ENCODE measurements at places on chromosomes 3 and 15.

DNA sequence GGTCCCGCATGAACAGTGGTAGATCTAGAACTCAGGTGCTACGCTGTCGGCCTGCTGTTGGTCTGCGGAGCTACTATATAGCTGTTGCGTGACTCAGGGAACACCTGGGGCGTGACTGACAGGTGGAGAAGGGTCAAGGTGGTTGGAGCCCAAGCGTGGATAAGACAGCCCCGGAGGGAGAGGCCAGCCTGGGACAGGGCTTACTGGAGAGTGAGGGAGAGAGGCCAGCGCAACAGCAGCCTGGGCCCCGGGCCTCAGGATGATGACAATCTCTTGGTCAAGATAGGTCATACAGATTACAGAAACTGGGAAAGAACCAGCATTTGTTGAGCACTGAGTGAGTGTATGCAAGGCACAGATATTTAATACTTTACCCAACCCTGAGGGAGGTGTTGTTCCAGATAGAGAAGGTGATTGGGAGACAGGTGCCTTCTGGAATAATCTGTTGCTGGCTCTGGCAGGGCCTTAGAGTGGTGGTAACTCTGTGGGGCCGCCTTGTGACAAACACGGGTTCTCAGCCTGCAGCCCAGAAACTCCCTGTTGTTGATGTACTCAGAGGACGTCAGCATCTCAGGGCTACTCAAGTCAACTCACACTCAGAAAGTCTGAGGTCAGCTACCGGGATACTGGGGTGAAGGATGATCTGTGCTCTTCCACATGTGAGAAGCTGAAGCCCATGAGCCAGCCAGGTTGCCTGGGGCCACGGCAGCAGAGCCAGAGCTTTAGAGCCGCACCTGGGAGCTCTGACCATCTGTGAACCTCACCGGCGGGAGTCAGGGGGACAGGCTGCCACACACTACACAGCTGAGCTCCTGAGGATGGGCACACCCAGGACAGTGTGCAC is 265.4 kb upstream of the HES1 start:
- no peak for DNase-seq

- DNase-seq = no peak
Measured at GRCh38 chr15:88040516-88040915, 216.0 kb downstream of the NTRK3 start.

DNA sequence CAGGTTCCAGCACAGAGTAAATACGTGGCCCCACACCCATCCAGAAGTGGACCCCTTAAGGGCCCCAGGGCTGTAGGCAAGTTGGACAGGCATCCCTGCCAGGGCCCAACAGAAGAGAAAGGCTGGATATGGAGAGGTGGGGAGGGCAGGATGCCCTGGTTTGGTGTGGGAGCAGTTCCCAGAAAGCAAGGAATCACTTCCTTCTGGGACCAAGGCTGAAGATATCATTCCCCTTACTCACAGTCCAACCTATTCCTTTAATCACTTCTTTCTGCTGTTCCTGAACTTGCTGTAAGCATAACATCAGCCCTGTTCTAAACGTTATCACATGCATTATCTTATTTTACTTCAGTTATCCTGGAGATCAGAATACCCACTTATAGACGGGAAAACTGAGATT is 6.1 kb upstream of the MESP2 start:
- no peak for DNase-seq

DNA sequence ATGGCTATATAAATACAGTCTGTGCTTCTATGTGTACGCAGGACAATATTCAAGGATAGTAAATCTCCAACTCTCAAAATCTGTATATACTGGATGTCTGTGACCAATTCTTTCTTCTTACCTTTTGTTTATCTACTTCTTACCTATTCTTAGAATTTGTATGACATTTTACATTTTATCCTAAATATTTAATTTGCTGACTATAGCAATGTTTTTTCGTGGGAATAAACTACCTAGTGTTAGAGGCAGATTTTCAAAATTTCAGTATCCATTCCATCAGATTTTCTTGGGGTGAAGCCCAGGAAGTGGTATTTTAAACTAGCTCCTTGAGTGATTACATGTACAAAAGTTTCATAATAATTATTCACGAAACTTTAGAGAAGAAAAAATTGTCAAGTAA is 334.5 kb upstream of the BCHE start:
- no peak for DNase-seq

GRCh38 chr15:40323953-40324937 is 753 bp downstream of the INAFM2 start:
- no peak for DNase-seq

- no peak for DNase-seq
Measured at GRCh38 chr3:107826727-107827126, 264.1 kb downstream of the CD47 start.

GRCh38 chr3:124429129-124429815 is 301.0 kb upstream of the UMPS start:
- no peak for DNase-seq

- DNase-seq = no peak
Measured at GRCh38 chr3:151107701-151108100, 22.2 kb downstream of the MED12L start.

DNA sequence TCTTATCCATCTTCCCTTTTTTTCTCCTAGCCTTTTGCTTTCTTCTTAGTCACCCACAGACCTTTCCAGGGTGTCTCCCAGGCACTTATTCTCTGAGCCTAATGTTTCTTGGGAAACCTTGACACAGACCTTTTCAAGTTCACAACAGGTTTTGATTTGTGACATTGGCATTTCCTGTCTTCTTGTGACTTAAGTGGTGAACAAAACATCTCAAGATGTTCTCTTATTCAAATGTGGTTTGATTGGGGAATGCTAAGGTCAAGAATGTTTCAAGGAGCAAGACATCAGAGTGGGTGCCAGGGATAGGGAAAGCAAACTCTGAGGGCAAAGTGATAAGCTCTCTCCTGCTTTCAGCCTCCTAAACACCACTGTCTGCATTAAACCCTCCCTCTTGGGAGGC is 68.2 kb upstream of the GSK3B start:
- no peak for DNase-seq

GRCh38 chr15:52283281-52283680 is 12.3 kb downstream of the MYO5C start:
- no peak for DNase-seq

GRCh38 chr15:70752193-70752635 is 11.1 kb downstream of the UACA start:
- no peak for DNase-seq

GRCh38 chr15:49860101-49860500 is 239.3 kb downstream of the DTWD1 start:
- no peak for DNase-seq

DNA sequence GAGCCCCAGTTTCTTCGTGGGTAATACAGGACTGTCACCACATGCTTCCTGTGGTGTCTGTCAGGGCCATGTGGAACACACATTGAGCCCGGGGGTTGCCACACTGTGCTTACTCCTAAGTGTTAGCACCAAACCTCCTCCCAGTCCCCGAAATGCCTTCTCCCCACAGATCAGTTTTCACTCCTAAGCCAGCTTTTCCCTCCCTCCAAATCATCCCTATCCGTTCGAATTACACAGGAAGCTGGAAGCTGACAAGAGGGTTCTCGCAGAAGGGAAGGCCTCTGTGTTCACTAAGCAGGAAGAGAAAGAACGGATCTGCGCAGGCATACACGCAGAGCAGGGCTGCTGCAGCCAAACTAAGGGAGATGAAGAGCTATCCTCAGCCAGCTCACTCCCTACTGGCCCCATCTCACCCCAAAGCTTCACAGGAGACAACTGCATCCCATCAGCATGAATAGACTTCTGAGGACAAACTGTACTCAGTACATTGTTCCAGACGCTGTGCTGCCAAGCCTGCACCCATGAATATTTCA is 32.3 kb downstream of the XXYLT1 start:
- no peak for DNase-seq
